ENCODE measurements at places on chromosomes 1 and 21. TPM values are rescaled to one million over a fixed set of nuclear protein-coding genes. Genes with fewer than 3 reads are reported as not detected.

MECR gene
- total RNA-seq = 29.6 TPM

ZBTB8B gene
- 4.4 TPM for total RNA-seq

CFAP45 gene
- 2.0 TPM for total RNA-seq

DIO1 gene
- 0.36 TPM for total RNA-seq

TEDDM1 gene
- total RNA-seq = 0.11 TPM

TNFRSF4 gene
- total RNA-seq = 0.41 TPM

PARS2 gene
- 8.8 TPM for total RNA-seq

SYTL1 gene
- 1.3 TPM for total RNA-seq

FAM72A gene
- 6.8 TPM for total RNA-seq

DMRTA2 gene
- 0.23 TPM for total RNA-seq

HP1BP3 gene
- total RNA-seq = 248 TPM

USP21 gene
- 29.3 TPM for total RNA-seq

GBP6 gene
- not detected for total RNA-seq

OR14K1 gene
- total RNA-seq = 0.39 TPM

UTS2 gene
- 113 TPM for total RNA-seq

BEND5 gene
- total RNA-seq = 1.8 TPM

ZNF697 gene
- total RNA-seq = 11.7 TPM

VSIG8 gene
- not detected for total RNA-seq

OTUD7B gene
- 15.4 TPM for total RNA-seq

KRTAP19-3 gene
- total RNA-seq = not detected

WNT2B gene
- 3.0 TPM for total RNA-seq

BRDT gene
- total RNA-seq = not detected

TRIM46 gene
- total RNA-seq = 17.1 TPM

UBASH3A gene
- total RNA-seq = not detected

CSF3R gene
- 0.16 TPM for total RNA-seq

UBL4B gene
- total RNA-seq = 0.25 TPM

PHC2 gene
- 105 TPM for total RNA-seq

HES2 gene
- 0.30 TPM for total RNA-seq

CELA2A gene
- total RNA-seq = not detected

RORC gene
- total RNA-seq = 0.25 TPM

ARTN gene
- 0.21 TPM for total RNA-seq

RNASEL gene
- 2.5 TPM for total RNA-seq

OR2M5 gene
- total RNA-seq = not detected

ESPN gene
- total RNA-seq = 2.2 TPM

LCE3D gene
- not detected for total RNA-seq

FAM78B gene
- 7.9 TPM for total RNA-seq

SPATA17 gene
- 26.1 TPM for total RNA-seq

STRIP1 gene
- total RNA-seq = 38.8 TPM

PRAMEF4 gene
- total RNA-seq = 0.54 TPM

COL6A2 gene
- 8.5 TPM for total RNA-seq

Measured in motor neuron (in vitro differentiated cells).